ENCODE measurements at places on chromosomes 1 and 21. TPM values are rescaled to one million over a fixed set of nuclear protein-coding genes. Genes with fewer than 3 reads are reported as not detected.

- no peak for DNase-seq
Measured at GRCh38 chr1:40903106-40903505, 40.9 kb upstream of the CITED4 start.

GRCh38 chr1:233328142-233328921 lies 808 bp downstream of the MAP3K21 start:
- no peak for DNase-seq

DNA sequence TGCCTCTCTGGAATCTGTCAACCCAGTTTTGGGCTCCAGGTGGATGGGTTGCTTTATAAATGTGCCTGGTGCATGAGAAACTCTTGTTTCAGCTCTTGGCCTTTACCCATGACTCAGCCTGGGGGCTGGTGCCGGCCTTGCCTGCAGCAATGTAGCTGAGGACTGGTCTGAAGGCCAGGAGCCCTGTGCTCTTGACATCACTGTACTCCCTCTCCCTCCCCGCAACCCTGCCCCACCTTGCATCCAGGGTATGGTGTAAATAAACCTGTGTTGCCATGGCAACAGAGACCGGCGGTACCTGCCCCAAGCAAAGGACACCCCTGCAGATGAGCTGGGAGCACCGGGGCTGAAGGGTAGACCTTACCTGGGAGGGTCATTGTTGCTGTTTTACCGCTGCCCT lies 13.3 kb downstream of the FAM151A start:
- no peak for DNase-seq

- no peak for DNase-seq
Measured at GRCh38 chr1:58307431-58307830, 239.1 kb downstream of the OMA1 start.

- no peak for DNase-seq
Measured at GRCh38 chr1:159999204-159999603, 32.6 kb downstream of the PIGM start.

DNA sequence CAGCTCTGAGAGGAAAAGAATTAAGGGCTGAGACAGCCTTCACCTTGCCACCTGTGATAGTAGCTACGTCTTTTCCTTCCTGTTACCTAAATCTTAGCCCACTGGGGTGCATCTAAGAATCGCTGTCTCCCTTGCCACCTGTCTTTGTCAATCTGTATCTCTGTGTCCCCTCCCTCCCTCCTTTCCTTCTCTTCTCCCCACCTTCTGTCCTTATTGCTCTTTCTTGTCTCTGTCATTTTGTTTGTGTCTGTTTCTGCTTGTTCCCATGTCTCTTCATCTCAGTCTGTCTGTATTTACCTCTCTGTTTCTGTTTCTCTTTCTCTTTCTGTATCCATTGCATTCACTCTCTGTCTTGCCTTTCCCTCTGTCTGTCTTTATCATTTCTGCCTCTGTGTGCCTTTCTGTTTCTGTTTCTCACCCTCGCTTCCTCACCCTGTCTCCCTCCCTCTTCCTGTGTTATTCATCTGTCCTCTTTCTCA lies 30.2 kb downstream of the SLC22A15 start:
- DNase-seq = no peak

DNA sequence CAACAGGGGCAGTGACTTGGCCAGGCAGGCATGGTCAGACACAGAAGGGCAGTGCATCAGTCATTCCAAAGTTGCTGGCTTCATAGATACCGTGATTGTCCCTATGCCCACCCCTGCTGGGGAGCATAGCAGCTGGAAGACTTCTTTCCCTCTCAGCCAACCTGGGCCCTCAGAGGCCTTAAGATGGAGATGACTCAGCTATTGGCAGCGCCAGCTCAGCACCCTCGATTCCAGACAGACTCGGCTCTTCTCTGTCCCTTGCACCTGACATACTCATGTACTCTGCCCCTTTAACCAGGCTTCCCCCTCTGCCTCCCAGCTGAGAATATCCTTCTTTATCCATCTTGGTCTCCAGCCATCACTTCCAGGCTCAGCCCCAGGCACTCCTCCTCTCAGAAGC lies 16.8 kb downstream of the SLAMF8 start:
- DNase-seq = no peak

CD5L gene
- total RNA-seq = not detected

NFASC gene
- 1.9 TPM for total RNA-seq
